ENCODE measurements at places on chromosomes 4 and X.

DNA sequence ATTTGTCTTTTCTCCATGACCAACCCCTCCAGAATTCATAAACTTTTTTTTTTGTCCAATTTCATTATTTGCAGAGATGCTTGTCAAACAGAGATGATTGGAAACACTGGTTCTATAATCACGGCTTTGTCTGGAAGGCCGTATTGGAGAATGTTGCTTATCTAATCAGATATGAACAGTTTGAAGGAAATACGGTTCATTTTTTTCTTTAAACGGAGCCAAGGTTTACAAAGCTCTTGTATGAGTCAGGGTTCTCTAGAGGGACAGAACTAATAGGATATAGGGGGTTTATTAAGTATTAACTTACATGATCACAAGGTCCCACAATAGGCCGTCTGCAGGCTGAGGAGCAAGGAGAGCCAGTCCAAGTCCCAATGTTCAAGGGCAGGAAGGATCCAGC is 1415.8 kb downstream of the C4orf33 start:
- DNase-seq, result no peak

- DNase-seq, result peak; percentile 62
These were observed 48.5 kb downstream of the PRPS1 start for GRCh38 chrX:107676559-107677378.

DNA sequence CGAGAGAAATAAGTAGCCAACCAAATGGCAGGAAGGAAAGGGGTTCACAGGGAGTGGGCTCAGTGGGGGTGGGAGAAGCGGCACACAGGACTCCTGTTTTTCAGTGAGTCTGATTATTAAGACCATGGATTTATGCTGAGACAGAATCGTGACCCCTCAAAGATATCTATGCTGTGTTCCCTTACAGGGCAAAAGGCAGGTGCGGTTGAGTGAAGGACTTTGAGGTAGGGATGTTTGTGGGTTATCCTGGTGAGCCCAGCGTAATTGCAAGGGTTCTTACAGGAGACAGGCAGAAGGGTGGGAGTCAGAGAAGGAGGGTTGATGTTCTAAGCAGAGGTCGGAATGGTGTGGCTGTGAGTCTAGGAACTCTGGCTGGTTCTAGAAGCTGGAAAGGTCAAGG is 73.0 kb downstream of the EVC start:
- DNase-seq, result no peak

- DNase-seq, result peak; percentile 72
These were observed 83.2 kb upstream of the FAT1 start for GRCh38 chr4:186806679-186807421.

DNA sequence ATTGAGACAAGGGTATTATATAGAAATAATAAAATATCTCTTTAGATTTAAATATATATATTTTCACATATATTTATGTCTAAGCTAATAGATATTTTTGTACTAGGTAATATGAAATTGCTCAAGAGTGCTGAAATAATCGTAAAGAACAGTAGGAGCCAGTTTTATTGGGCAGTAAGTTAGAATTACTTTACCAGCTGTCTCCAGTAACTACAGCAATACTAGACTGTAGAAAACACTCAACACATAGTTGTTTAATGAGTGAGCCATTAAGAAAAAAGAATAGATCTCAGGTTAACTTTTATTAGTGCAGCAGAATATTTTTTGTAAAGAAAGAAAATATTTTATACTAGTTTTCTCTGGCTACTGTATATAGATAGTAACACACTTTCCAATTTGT is 715.2 kb downstream of the TRIML1 start:
- no peak for DNase-seq

DNA sequence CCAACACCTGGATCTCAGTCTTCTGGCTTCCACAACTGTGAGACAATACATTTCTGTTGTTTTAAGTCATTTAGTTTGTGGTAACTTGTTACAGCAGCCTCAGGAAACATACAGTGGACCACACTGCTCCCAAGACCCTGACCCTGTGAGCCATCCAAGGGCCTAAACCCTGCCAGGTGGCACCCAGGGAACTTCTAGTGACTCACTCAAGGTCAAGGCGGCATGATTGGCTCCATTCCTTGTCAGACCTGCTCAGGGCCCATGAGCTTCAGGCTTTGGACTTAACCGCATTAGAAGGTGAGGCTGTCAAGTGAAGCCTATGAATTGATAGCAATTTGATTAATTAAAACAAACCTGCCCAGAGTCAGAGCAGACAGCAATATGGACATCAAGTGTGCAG is 165.7 kb upstream of the MAMLD1 start:
- no peak for DNase-seq

- no peak for DNase-seq
These were observed 411.2 kb upstream of the HS3ST1 start for GRCh38 chr4:11839889-11840288.

- DNase-seq, result no peak
These were observed 30.9 kb upstream of the SYTL5 start for GRCh38 chrX:37975421-37975820.

DNA sequence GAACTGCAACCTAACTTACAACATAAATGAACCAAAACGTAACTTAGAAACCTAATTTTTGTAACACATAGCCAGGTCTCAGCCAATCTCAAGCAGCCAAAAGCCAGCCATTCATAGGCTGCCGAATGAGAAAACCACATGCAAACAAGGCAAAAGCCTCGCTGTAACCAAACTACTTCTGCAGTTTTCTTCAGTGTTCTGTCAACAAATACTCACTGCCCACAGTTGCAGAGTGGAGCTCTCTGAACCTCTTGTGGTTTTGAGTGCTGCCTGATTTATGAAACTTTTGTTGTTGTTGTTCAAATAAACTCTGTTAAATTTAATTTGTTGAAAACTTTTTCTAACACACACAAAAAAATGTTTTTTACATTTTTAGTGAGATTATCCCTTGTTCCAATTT is 251.2 kb downstream of the PAPSS1 start:
- no peak for DNase-seq

GRCh38 chr4:38318737-38319455 is 345.1 kb upstream of the KLF3 start:
- DNase-seq, result peak; percentile 97

- no peak for DNase-seq
These were observed 57.4 kb downstream of the ANTXR2 start for GRCh38 chr4:80015407-80016189.

DNA sequence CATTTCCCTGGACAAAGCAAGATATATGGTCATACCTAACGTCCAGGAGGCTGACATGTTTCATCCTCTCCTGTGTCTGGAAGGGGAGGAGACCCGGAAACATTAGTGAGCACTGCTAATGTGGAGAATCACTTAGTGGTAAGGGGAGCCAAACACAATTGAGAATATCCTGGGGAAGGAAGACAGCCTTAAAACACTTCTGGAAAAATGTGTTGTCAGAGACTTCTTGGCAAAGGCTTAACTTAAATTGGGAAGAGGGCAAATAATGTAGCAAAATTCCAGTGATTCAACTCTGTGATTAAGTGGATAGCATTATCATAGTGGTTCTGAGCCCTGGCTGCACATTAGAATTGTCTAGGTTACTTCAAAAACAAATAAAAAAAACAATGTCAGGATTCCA is 39.5 kb downstream of the SPARCL1 start:
- no peak for DNase-seq

- no peak for DNase-seq
These were observed 110.0 kb downstream of the CBR4 start for GRCh38 chr4:168900080-168900479.

GRCh38 chr4:53962516-53963225 is 101.7 kb downstream of the CHIC2 start:
- no peak for DNase-seq

DNA sequence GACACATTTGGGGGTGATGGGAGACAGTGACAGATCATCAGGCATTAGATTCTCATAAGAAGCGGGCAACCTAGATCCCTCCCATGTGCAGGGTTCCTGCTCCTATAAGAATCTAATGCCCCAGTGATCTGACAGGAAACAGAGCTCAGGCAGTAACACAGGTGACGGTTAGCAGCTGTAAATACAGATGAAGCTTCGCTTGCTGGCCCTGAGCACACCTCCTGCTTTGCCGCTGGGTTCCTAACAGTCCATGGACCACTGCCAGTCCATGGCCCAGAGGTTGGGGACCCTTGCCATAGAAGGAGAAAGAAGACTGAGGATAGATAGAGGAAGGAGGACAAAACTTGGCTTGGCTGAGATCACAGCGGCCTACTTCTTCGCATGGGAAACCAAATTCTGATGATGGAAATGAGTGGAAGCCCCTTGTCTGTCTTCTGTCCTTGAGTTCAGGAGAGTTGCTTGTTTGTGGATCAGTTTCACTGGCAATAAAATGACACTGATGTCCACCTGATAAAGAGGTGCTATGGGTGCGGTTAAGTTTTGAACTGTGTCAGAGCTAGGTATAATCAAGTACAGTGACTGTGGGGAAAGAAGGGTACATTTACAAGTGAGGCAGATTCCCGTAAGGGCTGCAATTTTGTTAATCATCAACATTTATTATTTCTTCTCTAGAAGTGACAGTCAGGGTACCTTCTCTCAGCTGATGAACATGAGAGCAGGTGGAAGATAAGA is 1.7 kb upstream of the TIFA start:
- no peak for DNase-seq

DNA sequence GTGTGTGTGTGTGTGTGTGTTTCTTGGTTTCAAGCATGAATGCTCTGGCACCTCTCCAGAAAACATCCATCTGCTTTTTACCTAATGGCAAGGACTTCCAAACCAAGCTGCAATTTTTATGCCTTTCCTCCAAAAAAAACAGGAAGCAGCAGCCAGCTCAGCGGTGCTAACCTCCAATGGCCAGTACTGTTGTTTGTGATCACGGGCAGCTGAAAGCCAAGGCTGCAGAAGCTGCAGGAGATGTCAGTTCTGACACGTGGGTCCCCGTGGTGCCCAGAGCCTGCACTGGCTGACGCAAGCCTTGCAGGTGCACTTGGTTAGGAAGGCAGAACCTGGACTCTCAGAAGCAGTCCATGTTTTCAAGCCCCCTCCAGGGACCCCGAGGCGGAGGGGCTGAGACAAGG is 313.6 kb upstream of the DDX53 start:
- no peak for DNase-seq

DNA sequence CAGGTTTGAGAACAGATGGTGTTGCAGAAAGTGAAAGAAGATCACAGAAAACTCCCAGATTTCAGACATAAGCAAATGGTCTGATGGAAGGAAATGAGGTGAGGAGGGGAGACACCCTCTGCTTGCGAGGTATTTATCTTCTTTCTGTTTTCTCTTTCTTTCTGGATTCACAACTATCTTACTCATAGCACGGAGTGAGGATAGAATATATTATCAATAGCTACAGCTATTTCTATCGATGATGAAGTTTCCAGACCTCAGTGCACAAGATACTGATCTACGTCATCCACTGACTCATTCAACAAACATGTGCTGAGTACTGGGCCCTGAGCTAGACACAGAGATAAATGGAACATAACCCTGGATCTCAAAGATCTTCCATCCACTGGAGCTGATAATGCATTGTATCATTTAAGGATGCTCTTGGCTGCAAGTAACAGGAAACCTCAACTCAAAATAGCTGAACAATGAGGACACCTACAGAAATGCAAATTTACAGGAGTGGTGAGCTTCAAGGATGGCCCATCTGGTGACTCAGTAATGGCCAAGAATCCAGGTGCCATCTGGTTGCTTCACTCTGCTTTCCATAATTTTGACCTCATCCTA is 21.2 kb downstream of the SLC2A9 start:
- DNase-seq, result no peak

- DNase-seq, result no peak
These were observed 56.9 kb upstream of the TADA2B start for GRCh38 chr4:6986072-6986780.

Data from skin of body (tissue), 3 donors.